ENCODE measurements at places on chromosomes 1 and 21.

- peak; percentile 73 for DNase-seq
Observed at GRCh38 chr21:33374450-33375096, 28.6 kb upstream of the IFNGR2 start.

GRCh38 chr1:176096015-176096414, 111.1 kb downstream of the COP1 start:
- DNase-seq: no peak

- DNase-seq: no peak
Observed at GRCh38 chr1:42259059-42259738, 75.8 kb downstream of the FOXJ3 start.

DNA sequence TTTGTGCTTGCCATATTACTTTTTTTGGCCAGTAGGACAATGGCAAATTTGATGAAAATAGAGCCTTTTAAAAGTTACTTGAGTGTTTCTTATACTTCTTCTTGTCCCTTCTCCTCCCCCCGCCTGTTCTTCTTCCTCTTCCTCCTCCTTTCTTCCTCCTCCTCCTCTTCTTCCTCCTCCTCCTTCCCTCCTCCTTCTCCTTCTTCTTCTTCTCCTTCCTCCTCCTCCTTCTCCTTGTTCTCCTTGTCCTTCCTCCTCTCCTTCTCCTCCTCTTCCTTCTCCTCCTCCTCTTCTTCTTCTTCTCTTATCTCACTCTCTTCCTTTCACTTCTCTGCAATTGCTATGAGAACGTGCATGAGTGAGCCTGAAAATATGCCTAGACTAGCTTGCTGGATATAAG, 466.2 kb upstream of the NR5A2 start:
- DNase-seq: no peak

DNA sequence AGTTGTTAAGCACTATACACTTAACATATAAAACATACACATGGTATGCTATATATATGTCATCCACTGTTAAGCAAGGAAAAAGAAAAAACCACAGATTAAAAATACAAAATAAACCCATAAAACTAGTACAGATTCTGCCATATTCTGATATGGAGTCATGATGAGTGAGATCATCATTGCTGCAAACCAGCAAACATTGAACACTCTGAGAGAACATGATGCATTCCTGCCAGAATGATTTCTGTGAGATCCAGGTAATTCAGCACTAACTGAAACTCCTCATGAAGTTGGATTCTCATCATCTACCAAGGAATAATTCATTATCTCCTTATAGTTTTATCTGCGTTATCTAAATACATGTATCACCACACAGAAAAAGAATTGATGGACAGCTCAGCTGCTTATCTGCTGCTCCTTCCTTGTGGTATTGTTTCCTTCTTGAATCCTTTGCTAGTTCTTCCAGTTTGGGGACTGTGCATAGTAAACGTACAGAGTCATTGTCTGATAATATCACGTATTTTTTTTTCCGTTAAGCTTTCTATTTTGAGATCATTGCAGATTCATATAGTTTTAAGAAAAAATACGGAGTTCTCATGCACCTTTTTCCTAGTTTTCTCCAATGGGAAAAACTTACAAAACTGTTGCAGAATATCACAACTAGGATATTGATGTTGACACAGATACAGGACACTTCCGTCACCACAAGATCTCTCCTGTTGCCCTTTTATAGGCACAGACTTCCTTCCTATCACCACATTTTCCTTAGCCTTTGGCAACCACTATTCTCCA, 9.3 kb downstream of the RAB4A start:
- no peak for DNase-seq
